ENCODE measurements at places on chromosomes 1 and 21. TPM values are rescaled to one million over a fixed set of nuclear protein-coding genes. Genes with fewer than 3 reads are reported as not detected.

Gene LCE2D
- total RNA-seq = not detected

Gene RXRG
- total RNA-seq = 0.24 TPM

Gene PDZK1IP1
- 273 TPM for total RNA-seq

Gene C1orf105
- total RNA-seq = not detected

Data from esophagus mucosa (tissue), 1 donor.